Activated T-helper 9 cell treated with anti-CD3 and anti-CD28 coated beads, Interleukin-2, amount 50 U/mL, for 16 hours (primary cell): ENCODE measurements at places on chromosomes 4 and X.

DNA sequence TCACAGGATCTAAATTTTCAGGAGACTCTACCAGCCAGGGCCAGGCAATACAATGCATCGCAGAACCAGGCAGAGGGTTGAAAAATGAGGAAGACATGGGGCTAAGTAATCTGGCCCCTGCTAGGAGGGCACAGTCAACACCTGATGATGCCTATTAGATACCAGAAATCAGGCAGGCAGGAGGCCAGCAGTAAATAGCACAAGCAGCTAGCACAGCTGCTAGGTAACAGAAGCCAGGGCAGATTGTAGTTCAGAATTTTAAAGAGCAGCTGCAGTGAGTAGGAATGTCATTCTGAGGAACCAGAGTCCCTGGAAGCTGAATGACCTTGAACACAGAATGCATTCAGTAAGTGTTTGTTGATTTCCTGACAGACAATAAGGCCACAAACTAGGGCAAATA lies 38.8 kb upstream of the TRPC5OS start:
- no peak for DNase-seq

GRCh38 chrX:48573690-48574269 lies 504 bp upstream of the RBM3 start:
- DNase-seq: no peak

- DNase-seq: no peak
These were observed 3.1 kb downstream of the ZGRF1 start for GRCh38 chr4:112633477-112634235.

- DNase-seq: no peak
These were observed 93.7 kb downstream of the MXRA5 start for GRCh38 chrX:3252744-3253143.

DNA sequence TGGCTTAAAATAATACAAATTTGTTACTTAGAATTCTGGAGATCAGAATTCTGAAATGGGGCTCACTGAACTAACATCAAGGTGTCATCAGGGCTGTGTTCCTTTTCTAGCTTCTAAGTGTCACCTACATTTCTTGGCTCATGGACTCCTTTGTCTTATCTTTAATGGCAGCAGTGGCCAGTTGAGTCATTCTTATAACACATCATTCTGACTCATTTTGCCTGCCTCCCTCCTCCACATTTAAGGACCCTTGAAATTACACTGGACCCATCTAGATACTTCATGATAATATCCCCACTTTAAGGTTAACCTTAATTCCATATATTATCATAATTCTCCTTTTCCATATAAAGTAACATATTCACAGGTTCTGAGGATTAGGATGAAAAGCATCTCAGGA lies 215.9 kb downstream of the GUCY2F start:
- DNase-seq: no peak
